ENCODE measurements at places on chromosomes 11 and 22.
A peak's percentile ranks its signal among the peaks of the same experiment; 100 is the strongest.

GRCh38 chr11:19426756-19427403, 186.1 kb upstream of the E2F8 start:
- no peaks in the 10 kb centered on the region for H3K36me3 ChIP-seq
- H3K4me1 ChIP-seq, result peaks cover 17% of the 10 kb centered on the region
- H3K27me3 ChIP-seq, result peaks cover 16% of the 10 kb centered on the region
- no peak for DNase-seq
- H3K27ac ChIP-seq, result no peak overlapping the region

GRCh38 chr11:68160100-68160695, 39.0 kb upstream of the CHKA start:
- H3K4me1 ChIP-seq, result peaks cover 9% of the 10 kb centered on the region
- no peak overlapping the region for H3K4me3 ChIP-seq
- H3K36me3 ChIP-seq, result peaks cover 25% of the 10 kb centered on the region

DNA sequence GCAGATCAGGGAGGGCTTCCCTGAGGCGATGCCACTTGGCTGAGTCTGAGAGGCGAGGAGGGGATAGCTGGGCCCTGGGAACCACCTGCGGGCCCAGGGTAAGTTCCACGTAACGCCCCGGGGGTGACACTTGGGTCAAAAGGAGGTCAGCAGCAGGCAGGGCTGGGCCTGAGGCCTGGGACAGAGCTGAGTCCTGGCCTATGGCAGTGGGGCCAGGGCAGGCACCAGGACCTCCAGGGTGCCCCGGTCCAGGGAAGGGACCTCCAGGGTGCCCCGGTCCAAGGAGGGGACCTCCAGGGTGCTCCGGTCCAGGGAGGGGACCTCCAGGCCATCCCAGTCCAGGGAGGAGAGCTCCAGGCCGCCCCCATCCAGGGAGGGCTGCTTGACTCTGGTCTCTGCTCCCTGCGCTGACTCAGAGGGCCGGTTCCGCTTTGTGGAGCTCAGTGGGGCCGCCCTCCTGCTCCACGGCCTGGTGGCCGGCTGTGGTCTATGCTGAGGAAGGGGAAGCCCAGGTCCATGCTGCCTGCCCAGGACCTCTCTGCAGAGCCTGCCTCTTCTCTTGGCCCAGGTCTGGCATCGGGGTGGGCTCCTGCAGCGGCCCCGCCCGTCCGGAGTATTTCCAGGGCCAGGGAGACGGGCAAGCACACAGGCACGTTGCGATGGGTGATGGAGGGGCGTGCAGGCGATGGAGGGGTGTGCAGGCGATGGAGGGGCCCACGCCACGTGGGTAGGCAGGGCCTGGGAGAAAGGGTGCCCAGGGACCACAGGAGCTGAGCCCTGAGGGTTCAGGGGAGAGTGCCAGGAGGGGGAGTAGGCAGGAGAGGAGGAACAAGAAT, 19.5 kb upstream of the WNT7B start:
- H3K27ac ChIP-seq, result peak overlapping the region; percentile 48
- no peaks in the 10 kb centered on the region for H3K36me3 ChIP-seq
- peaks cover 7% of the 10 kb centered on the region for H3K27me3 ChIP-seq
- H3K4me3 ChIP-seq, result no peak overlapping the region

GRCh38 chr11:16093889-16094653, 262.3 kb downstream of the SOX6 start:
- no peak overlapping the region for H3K4me3 ChIP-seq
- peaks cover 10% of the 10 kb centered on the region for H3K36me3 ChIP-seq
- peaks cover 22% of the 10 kb centered on the region for H3K4me1 ChIP-seq
- H3K27me3 ChIP-seq, result peaks cover 24% of the 10 kb centered on the region

DNA sequence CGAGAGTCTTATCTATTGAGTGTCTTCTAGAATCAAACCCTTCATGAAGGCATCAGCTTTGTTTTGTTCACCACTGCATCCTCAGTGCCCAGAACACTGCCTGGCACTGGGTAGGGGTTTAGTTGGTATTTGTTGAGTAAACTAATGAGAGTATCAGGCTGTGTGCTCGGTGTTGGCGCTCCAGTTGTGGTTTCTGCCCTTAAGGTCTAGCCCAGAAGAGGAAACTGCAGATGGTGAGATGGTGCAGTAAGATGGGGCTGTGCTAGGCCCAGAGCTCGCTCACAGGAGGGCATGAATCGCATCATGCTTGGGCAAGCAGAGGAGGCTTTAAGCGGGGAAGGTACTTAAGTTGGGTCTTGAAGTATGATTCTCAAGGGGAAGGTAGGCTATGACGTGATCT, 97.2 kb downstream of the FBXO7 start:
- H3K4me3 ChIP-seq, result no peak overlapping the region
- no peak for DNase-seq
- H3K36me3 ChIP-seq, result no peaks in the 10 kb centered on the region
- peaks cover 20% of the 10 kb centered on the region for H3K27me3 ChIP-seq

Measured in type B pancreatic cell (in vitro differentiated cells).